ENCODE measurements at places on chromosomes 4 and X. TPM values are rescaled to one million over a fixed set of nuclear protein-coding genes. Genes with fewer than 3 reads are reported as not detected.

DNA sequence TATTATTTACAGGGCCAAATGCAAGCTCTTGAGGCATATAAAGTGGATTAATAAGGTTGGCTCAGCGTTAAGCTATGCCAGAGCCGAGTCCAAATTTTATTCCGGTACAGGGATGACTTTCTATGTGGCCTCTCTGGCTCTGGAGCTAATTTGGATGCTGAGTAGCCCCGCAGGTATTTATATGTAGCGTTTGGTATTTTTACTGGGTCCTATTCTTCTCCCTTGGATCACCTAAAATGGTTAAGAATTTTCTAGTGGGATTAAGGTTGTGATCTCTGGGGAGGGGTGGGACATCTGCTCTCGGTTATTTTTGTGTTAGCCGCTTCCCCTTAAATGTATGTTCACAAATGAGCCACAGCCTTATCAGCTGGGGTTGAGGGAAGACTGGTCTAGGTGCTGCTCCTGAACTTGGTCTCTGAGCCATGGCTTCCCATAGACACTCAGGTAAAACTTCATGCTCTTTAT is 49.4 kb downstream of the FHL1 start:
- DNase-seq = no peak

The HDX gene
- total RNA-seq = 2.9 TPM

The KIT gene
- 1.5 TPM for total RNA-seq

- DNase-seq = no peak
Measured at GRCh38 chr4:109649872-109650271, 53.4 kb downstream of the CASP6 start.

The FAM53A gene
- 1.9 TPM for total RNA-seq

Data from right atrium auricular region (tissue), 2 donors.